K562 (cell line): ENCODE measurements at places on chromosomes 6 and 20. TPM values are rescaled to one million over a fixed set of nuclear protein-coding genes. Genes with fewer than 3 reads are reported as not detected.

DNA sequence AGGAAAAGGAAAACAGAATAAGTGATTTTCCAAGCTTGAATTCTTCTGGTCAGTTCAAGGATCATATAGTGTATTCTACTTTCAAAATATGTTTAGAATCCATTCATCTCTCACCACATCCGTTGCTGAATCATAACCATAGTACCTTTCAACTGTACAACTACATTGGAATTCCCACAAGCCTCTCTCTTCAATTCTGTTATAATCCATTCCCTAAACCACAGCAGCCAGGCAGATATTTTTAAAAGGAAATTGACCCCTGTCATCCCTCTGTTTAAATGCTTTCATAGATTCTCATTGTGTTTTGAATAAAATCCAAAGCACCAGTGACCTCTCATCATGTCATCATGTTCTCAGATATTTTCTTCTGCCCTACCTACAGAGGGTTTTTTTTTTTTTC, 412.7 kb downstream of the GRIK2 start:
- no peaks in the 10 kb centered on the region for H3K36me3 ChIP-seq
- no peaks in the 10 kb centered on the region for H3K27me3 ChIP-seq

GRCh38 chr20:95215-95614, 7.7 kb downstream of the DEFB125 start:
- no peak overlapping the region for H3K27ac ChIP-seq
- H3K27me3 ChIP-seq, result no peaks in the 10 kb centered on the region
- H3K4me3 ChIP-seq, result no peak overlapping the region
- no peak for DNase-seq

DNA sequence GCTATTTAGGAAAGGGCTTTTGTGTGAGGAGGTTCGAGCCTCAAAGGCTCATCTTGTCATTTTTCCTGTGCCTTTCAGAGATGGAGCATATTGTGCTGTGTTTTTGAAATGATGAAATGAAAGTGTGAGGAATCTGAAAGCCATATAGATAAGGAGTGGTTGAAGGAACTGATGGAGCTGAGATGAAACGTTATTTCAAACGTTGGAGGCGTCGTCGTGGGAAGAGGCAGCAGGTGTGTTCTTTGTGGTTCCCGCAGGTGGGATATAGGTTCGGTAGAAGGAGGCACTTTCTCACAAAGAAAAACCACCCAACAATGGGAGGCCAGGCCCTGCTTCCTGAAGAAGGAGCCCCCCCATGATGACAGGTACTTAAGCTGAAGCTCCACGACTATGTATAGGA, 83.2 kb upstream of the SNAP25 start:
- no peak overlapping the region for H3K27ac ChIP-seq
- no peaks in the 10 kb centered on the region for H3K4me1 ChIP-seq
- H3K27me3 ChIP-seq, result no peaks in the 10 kb centered on the region

- H3K4me1 ChIP-seq, result no peaks in the 10 kb centered on the region; the same call in 1 of the 2 replicates
- no peak overlapping the region for H3K4me3 ChIP-seq
- H3K27me3 ChIP-seq, result no peaks in the 10 kb centered on the region
- DNase-seq, result no peak
Observed at GRCh38 chr6:137937834-137938233, 70.8 kb downstream of the TNFAIP3 start.

- H3K27ac ChIP-seq, result no peak overlapping the region
- H3K27me3 ChIP-seq, result peaks cover 75% of the 10 kb centered on the region
- H3K4me3 ChIP-seq, result no peak overlapping the region
- H3K36me3 ChIP-seq, result no peaks in the 10 kb centered on the region
Observed at GRCh38 chr20:63025534-63026331, 19.0 kb upstream of the BHLHE23 start.

DNA sequence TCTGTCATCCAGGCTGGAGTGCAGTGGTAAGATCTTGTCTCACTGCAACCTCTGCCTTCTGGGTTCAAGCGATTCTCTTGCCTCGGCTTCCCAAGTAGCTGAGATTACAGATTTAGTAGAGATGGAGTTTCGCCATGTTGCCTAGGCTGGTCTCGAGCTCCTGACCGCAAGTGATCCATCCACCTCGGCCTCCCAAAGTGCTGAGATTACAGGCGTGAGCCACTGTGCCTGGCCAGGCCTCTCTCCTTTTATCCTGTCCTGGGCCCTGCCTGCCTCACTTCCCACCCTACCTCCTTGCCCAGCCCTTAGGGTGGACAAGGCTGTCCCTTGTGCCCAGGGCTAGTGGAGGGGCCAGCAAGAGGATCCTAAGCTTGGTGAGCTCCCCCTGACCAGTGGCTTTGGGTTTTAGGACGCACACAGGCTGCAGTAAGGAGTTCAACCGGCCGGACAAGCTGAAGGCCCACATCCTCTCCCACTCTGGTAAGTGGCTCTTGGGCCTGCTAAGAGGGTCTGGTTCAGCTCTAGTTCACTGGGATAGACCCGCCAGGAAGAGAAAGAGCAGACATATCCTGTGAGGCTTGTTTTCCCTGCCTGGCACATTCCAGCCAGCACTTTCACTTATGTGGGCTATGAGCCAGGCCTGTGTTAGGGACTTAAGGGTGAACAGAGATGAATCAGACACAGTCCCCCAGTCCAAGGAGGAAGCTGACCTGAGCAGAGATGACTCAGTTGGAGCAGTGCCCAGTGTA, 21.9 kb upstream of the CHMP4B start:
- no peaks in the 10 kb centered on the region for H3K36me3 ChIP-seq
- no peak for DNase-seq
- peaks cover 19% of the 10 kb centered on the region for H3K4me1 ChIP-seq

DNA sequence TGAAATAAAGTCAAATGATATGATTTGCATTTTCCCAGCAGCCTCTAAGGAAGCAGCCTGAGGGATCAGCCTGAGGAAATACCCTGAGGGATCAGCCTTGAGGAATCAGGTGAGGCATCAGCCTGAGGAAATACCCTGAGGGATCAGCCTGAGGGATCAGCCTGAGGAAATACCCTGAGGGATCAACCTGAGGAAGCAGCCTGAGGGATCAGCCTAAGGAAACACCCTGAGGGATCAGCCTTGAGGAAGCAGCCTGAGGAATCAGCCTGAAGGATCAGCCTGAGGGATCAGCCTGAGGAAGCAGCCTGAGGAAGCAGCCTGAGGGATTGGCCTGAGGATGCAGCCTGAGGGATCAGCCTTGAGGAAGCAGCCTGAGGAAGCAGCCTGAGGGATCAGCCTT, 669.7 kb upstream of the AGPAT4 start:
- H3K4me3 ChIP-seq, result no peak overlapping the region
- no peaks in the 10 kb centered on the region for H3K27me3 ChIP-seq
- no peak overlapping the region for H3K27ac ChIP-seq
- H3K36me3 ChIP-seq, result no peaks in the 10 kb centered on the region
- no peak for DNase-seq
- H3K4me1 ChIP-seq, result no peaks in the 10 kb centered on the region

GRCh38 chr20:3933218-3933617, 44.0 kb downstream of the PANK2 start:
- peaks cover 11% of the 10 kb centered on the region; the same call in 1 of the 2 replicates for H3K4me1 ChIP-seq
- no peak overlapping the region for H3K27ac ChIP-seq
- peaks cover 64% of the 10 kb centered on the region for H3K36me3 ChIP-seq
- DNase-seq, result no peak
- H3K4me3 ChIP-seq, result no peak overlapping the region

DNA sequence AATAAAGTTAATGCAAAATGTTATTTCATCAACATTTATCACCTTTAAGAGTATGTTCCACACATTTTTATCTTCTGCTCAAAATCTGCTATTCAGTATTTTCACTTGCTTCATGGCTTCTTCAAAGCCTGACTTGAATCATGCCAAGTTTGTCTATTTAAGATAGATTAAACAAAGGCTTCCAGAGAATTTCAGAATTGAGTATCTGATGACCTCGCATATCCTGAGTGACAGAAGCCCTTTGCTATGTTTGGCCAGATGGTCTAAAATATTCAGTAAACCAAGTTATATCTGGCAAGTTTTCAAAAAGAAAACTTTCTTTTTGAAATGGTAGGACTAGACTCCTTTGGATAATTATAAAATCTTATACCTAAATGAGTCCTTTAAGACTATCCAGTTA, 348.9 kb upstream of the KCNQ5 start:
- no peak for DNase-seq
- H3K27me3 ChIP-seq, result no peaks in the 10 kb centered on the region
- no peak overlapping the region for H3K27ac ChIP-seq
- H3K36me3 ChIP-seq, result no peaks in the 10 kb centered on the region
- H3K4me3 ChIP-seq, result no peak overlapping the region

DNA sequence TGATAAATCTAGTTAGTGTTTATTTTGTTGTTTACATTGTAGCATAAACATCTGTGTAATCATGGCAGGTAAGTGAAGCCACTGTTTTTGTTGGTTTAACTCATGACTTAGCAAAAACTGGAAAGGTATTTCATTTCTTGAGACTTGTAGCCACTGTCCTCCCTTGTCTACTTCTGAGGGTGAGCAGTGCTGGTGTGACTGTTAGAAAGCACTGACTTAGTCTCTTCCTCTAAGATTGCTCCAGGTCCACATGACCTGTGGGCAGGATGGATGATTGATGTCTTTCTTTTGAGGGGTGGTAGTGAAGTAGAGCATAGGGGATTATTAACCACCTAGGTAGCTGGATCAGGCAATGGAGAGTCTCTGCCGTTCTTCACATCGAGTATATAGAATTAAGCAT, 203.8 kb downstream of the ARID1B start:
- H3K27me3 ChIP-seq, result no peaks in the 10 kb centered on the region
- no peak overlapping the region for H3K4me3 ChIP-seq
- H3K36me3 ChIP-seq, result no peaks in the 10 kb centered on the region
- H3K4me1 ChIP-seq, result peaks cover 4% of the 10 kb centered on the region; the same call in 1 of the 2 replicates

DNA sequence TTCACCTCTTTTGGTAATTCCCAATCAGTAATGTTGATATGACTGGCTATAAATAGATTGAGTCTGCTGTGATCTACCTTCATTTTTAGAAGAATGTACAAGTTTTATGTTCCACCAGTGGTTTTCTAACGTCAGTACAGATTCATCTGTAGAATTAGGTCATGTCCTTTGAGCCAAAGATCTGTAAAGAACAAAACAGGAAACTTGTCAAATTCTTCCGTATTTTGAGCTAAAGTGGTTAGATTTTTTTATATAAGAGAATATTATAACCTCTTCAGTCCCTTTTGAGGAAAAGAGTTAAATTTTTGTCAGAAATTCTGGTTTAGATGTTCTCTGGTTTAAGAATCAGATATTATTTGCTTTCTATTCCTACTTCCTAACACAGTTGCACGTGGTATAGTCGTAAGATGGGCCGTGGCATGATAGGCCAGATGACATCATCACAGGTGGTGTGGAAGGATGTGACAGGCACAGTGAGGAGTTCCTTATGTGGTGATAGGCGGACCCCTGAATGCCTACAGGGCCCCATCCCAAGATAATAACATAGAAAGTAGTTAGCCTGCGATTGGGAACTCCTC, 62.3 kb downstream of the SNX9 start:
- no peaks in the 10 kb centered on the region; the same call in 1 of the 2 replicates for H3K4me1 ChIP-seq
- no peaks in the 10 kb centered on the region for H3K27me3 ChIP-seq
- H3K27ac ChIP-seq, result no peak overlapping the region
- no peak for DNase-seq
- no peak overlapping the region for H3K4me3 ChIP-seq

DNA sequence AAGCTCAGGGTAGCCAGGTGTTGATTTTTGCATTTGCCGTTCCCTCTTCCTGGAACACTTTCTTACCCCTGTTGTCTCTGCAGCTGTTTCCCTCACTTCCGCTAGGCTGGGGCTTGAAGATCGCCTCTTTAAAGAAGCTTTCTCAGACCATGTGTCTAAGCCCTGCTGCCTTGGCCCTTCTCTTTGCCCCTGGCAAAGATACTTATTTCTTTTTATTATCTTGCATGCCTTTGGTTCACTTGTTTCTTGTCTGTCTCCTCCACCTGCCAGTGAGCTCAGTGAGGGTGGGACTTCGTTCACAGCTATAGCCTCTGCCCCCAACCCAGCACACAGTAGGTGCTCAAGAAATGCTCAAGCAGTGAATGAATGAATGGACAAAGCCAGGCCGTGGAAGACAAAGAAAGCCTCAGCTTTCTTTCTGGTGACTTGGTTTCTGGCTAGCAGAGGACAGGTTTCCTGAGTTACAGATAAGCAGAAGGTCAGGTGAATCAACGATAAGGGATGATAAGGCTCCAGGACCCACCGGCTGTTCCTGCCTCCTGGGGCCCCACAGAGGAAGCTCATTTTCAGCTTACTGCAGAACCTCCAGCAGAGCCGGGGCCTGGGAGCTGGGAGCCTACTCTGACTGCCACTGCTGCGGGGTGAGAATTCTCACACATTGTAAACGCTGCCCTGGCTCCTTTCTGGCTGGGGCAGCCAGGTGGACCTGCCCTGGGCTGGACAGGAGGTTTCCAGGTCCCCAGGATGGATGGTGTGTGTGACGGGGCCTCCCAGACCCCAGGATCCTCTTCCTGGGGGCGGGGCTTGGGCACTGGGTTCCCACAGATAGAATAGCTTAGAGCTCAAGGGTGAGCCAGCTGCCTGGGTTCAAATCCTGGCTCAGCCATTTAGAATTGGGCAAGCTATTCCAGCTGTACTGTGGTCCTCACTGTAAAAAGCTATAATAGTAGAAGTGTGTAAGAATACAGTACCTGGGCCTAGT, 29.8 kb downstream of the SNAI1 start:
- peak; percentile 88 for DNase-seq
- H3K4me1 ChIP-seq, result peaks cover 49% of the 10 kb centered on the region
- no peaks in the 10 kb centered on the region for H3K27me3 ChIP-seq
- peak overlapping the region; percentile 54 for H3K27ac ChIP-seq
- peak overlapping the region; percentile 27 for H3K4me3 ChIP-seq

- H3K27ac ChIP-seq, result no peak overlapping the region
- H3K36me3 ChIP-seq, result no peaks in the 10 kb centered on the region
- no peaks in the 10 kb centered on the region for H3K27me3 ChIP-seq
- no peaks in the 10 kb centered on the region for H3K4me1 ChIP-seq
- no peak for DNase-seq
- H3K4me3 ChIP-seq, result no peak overlapping the region
Observed at GRCh38 chr20:12199703-12200102, 282.0 kb downstream of the BTBD3 start.

GRCh38 chr6:37611516-37611915, 86.2 kb downstream of the MDGA1 start:
- no peak for DNase-seq
- H3K4me3 ChIP-seq, result no peak overlapping the region

DNA sequence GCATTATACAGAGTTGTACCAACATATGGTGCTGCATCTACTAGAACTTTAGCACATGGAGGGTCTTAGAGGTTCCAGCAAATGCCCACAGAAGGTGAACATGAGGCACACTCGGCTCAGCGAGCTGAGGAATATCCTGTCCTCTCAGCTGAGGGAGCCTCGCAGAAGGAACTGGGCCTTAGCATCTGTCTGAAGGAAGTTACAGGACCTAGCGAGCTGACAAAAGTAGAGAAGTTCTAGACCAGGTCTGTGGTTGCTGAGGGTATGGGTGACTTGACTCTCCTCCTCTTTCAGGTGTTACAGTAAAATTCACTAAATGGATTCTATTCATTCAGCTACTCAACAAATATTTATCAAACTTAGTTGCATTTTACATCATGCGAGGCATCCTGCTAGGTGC, 157.2 kb downstream of the ZDHHC14 start:
- no peaks in the 10 kb centered on the region for H3K27me3 ChIP-seq
- no peak overlapping the region for H3K4me3 ChIP-seq
- no peak overlapping the region for H3K27ac ChIP-seq

The NR2E1 gene
- not detected in 2 replicates for total RNA-seq

The SLC22A7 gene
- not detected in 2 replicates for total RNA-seq

The RBPJL gene
- total RNA-seq, result not detected in 2 replicates

The HLA-B gene
- 9.7 and 11.5 TPM in 2 replicates for total RNA-seq

The UNC5CL gene
- total RNA-seq, result 0.64 and 0.78 TPM in 2 replicates

The PKIB gene
- 18.7 and 21.9 TPM in 2 replicates for total RNA-seq

The DEFB126 gene
- total RNA-seq, result not detected in 2 replicates

The LRRN4 gene
- not detected in 2 replicates for total RNA-seq

The RARS2 gene
- total RNA-seq, result 32.9 and 33.5 TPM in 2 replicates

The TUBB1 gene
- total RNA-seq, result 1.9 and 3.9 TPM in 2 replicates

The TOMM6 gene
- 677 and 726 TPM in 2 replicates for total RNA-seq
